ENCODE measurements at places on chromosomes 3 and 15. TPM values are rescaled to one million over a fixed set of nuclear protein-coding genes. Genes with fewer than 3 reads are reported as not detected.

DNA sequence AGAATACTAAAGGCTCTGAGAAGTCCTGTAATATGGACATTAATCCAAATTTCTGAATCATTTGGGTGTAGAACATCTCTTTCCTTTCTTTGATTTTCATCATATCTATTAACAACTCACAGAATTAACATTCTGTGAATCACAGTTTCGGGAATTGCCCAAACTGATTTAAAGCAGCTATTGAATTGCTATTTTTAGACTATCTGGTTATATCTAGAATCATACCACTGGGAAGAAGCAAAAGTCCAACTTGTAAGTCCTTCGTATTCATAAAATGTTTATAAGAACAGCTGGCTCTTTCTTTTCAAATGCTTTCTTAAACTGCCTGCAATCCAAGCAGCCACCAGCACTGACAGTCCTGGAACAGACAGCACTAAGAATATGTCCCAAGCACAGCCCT, 733.0 kb downstream of the NTRK3 start:
- no peak for DNase-seq

GRAMD1C gene
- 12.6 TPM for total RNA-seq

- DNase-seq = no peak
These were observed at the start of gene TJP1 for GRCh38 chr15:29822100-29822683. Gene TJP1, minus strand, starts transcription at chr15:29822468. Its CDS starts 440 bp downstream, at chr15:29822028.

DNA sequence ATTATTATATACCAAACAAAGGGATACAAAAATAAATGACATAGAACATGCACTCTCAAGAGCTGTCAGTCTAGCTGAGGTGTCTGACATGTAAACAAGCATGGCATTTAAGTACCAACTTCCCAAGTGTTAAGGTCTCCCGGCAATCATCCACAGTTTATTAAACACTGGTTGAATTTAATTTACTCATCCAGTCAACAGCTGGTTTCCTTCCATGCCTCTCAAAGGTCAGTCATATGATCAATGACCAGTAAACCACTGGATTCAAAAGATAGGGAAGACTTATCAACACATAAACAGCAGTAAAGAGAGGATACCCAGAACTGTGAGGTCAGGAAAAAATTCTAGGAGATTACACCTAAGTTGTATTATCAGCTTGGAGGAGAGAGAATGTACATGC, 80.4 kb downstream of the ADAM10 start:
- no peak for DNase-seq

DNA sequence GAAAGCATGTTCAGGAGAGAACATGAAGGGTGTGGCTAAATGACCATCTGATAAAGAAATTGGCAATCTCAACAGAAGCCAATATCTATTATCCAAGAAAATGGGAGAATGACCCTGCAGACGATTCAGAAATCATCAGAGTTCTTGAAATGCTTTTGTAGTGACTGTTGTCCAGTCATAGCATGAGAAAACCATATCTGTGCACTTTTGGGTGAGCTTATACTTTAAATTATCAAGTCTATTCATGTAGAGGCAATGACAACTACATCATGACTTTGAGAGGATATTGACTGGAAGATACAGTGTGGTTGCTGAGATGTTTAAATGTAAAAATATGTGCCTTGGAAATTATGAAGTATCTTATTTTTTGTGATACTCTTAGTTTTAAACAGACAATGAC, 57.6 kb upstream of the AZI2 start:
- no peak for DNase-seq

DNA sequence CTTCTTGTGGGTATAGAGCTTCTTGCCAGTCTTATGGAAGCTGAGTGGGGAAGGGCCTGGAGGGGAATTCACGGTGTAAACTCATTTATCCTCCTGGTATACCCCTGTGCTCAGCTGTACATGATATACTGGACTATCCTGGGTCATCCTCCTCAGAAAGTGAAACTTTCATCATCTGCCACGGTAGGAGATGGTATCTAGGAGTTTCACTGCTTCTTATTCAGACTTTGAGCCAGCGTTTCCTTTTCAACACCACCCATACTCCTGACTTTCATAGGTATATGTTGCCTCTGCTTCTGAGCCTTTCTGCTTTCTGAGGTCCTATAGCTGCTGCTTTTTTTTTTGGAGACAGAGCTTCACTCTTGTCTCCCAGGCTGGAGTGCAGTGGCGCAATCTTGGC, 15.6 kb downstream of the SENP5 start:
- no peak for DNase-seq

CCR8 gene
- total RNA-seq = 0.22 TPM

GRCh38 chr3:157275832-157276231, 115.9 kb upstream of the CCNL1 start:
- no peak for DNase-seq

DNA sequence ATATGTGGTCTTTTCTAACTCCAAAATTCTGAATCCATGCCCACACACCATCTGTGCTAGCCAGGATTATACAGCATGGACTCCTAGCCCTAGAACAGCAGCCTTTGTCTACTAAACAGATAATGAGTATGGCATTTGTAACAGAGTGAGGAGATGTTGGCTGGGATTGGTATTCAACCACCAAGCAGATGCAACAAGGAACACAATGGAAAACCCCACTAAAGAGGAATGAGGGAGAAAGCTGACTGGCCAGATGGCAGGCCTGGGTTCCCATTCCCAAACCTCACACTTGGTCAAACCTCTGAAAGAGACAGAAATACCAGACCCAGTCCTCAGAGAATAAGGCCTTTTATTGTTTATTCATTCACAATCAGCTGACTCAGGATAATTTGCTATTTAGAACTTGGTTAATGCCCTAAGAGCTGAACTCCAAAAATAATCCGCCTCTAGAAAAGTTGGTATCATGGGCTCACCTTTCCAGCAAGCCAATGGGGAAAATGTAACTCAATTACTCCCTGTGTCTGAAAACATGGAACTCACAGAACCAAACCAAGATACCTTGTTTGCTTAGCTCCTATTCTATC, 145.6 kb downstream of the LRRC3B start:
- DNase-seq = no peak

DNA sequence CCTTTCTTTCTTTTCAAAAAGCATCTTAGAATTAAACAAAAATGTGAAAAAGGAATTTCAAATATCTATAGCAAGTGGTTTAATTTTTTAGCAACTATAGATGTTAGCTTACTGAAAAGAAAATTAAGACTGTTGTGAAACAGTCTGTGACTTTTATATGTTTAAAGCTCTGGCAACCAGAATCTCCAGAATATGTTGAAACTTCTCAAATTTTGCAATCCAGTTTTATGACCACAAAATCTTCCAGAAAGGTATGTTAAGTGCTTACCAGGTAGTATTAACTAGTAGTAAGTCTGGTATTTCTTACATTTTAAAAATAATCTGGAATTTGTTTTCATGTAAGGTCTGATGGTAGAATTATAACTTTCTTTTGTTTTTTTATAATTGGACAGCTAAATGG, 235.0 kb downstream of the SLC9A9 start:
- DNase-seq = no peak

DNA sequence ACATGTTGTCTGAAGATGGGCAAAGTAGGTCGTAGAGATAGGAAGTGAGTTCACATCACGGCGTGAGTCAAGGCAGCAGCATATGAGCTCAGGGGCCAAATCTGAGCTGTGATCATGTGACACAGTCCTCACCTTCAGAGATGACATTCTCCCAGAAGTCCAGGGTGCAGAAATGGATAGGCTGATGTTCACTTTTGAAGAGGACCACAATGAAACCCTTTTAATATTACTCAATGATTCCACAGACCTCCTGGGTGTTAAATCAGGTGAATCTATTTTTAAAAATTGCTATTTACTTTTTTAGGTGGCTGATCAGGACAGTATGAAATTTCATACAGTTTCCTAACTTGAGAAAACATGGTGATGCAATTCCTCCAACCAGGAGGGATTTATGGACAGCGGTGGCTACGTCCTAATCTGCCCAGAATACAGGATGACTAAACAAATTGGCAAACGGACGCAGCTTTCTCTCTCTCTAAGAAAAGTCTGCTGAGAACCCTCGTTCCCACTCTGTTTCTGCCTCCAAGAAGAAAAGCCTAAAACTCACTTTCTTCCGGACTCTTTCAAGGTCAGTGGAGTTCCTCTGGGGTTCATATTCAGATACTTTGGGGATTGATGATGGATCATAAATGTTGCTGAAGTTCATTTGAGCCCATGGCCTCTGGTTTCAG, 34.4 kb downstream of the B3GNT5 start:
- no peak for DNase-seq

GRCh38 chr15:60972301-60972700, 256.8 kb downstream of the RORA start:
- no peak for DNase-seq

GP5 gene
- total RNA-seq = 0.38 TPM

DNA sequence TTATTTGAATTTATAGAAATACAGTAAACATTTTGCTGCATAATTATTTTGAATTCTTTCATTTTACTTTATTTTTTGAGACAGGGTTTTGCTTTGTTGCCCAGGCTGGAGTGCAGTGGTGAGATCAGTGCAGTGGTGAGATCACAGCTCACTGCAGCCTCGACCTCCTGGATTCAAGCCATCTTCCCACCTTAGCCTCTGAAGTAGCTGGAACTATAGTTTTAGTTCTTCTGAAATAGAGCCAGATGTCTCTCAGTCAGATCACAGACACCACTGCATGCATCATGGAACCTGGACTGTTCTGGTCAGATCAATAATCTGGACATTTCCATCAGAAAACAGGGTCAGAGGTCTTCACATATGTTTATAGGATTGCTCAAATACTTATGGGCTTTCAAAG, 7.9 kb downstream of the RPLP1 start:
- no peak for DNase-seq

DNA sequence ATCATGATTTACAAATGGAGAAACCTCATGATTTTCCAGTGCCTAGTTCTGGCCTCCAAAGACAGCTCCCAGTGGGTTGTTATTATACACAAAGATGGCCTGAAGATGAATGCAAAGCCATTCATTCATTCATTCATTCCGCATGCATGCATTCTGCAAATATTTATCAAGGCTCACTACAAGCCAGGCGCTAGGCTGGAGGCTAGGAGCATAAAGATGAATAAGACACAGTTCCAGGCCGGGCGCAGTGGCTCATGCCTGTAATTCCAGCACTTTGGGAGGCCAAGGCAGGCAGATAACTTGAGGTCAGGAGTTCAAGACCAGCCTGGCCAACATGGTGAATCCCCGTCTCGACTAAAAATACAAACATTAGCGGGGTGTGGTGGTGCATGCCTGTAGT, 2.4 kb upstream of the PSMD2 start:
- no peak for DNase-seq

GRCh38 chr15:41493205-41493901, at the start of gene ITPKA:
Gene ITPKA, plus strand, starts transcription at chr15:41493874. Its CDS starts 54 bp downstream, at chr15:41493928.
- DNase-seq = no peak

CHRD gene
- 0.48 TPM for total RNA-seq

- DNase-seq = no peak
These were observed 14.5 kb downstream of the ZPLD1 start for GRCh38 chr3:102449341-102449740.

GRCh38 chr3:67388738-67389137, 265.7 kb downstream of the SUCLG2 start:
- no peak for DNase-seq

GRCh38 chr3:120033596-120033995, 60.7 kb downstream of the GSK3B start:
- no peak for DNase-seq

GRCh38 chr15:66131200-66131599, 122.3 kb downstream of the MEGF11 start:
- DNase-seq = no peak

DNA sequence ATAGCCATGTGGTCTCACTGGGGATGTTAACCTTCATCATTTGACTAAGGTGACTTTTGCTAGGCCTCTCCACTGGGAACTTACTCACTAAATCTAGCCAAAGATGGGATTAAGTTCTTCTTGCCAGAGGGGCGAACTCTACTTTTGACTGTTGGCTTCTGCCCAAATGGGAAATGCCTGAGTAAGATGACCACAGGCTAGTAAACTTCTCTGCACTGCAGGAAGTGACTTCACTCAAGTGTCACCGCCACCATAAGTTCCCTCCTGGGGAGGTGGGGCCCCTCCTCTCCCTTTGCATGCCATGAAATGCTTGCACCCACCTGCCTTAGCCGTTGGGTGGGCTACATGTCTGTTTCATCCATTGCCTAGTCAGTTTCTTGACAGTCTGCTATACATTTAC, 388.3 kb downstream of the FEZF2 start:
- no peak for DNase-seq

GRCh38 chr3:110405830-110406585, 665.6 kb upstream of the NECTIN3 start:
- no peak for DNase-seq

GRCh38 chr3:11818033-11818432, 28.7 kb downstream of the TAMM41 start:
- no peak for DNase-seq

Data from esophagus squamous epithelium (tissue), 5 donors.